ENCODE measurements at places on chromosomes 6 and 20.

DNA sequence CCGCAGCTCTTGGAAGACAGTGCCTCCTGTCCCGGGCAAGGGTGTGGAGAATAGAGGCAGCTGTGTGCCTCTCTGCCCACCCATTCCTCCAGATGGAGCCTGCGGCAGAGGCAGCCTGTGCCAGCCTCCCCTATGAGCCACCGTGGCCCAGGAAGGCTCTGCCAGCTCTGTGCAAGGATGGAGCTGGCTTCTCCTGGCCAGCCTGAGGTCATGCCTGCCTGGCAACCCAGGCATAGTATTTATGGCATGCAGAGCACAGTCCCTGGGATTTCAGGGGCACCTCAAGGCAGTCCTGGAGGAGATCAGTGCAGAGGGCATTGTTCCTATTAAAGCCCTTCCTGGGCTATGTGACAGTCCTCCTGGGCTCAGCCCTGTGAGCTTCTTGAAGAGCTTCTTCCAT lies 1.5 kb downstream of the EPB41L1 start:
- no peak for DNase-seq

DNA sequence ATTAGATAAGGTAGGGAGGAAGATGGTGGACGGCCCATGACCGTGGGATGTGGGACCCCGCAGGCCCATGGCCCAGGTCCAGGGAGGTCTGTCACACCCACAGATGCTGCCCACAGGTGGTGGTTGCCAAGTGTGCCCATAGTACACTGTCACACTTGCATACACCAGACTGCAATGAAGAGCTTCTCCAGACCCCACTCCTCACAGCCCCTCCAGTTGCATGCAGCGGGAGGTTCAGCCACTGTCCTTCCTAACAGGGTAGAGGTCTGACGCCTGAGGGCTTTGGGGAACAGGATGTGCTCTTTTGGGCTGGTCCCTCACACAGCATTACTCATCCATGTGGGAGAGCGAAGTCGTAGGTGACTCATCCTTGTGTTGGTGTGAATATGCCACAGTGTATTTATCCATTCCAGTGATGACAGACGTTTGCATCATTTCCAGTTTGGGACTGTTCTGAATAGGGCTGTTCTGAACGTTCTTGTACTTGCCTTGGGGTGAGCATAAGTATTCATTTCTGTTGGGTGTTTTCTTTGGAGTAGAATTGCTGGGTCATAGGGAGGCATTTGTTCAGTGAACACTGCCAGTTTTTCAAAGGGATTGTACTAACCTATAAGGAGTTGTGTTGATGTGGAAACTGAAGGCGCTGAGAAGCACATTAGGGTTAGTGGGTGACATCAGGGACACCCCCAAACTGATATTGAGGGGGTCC lies 10.1 kb upstream of the PYGB start:
- peak; percentile 73 for DNase-seq

GRCh38 chr6:70135219-70136160 lies 167.4 kb downstream of the COL9A1 start:
- DNase-seq = no peak

- DNase-seq = no peak
These were observed 175.7 kb downstream of the LINC00237 start for GRCh38 chr20:20930500-20930899.

DNA sequence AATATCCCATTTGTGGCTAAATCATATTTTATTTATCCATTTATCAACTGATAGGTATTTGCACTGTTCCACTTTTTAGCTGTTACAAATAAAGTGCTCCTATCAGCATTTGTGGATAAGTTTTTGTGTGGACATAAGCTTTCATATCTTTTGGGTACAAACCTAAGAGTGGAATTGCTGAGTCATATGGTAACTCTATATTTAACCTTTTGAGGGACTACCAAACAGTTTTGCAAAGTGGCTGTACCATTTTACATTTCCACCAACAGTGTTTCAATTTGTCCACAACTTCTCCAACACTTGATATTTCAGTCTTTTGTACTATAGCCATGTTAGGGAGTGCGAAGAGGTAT lies 23.6 kb upstream of the ECHDC1 start:
- DNase-seq = no peak

- no peak for DNase-seq
These were observed 1.7 kb downstream of the ULBP1 start for GRCh38 chr6:149965194-149966020.

GRCh38 chr20:59217173-59217572 lies 53.6 kb downstream of the ZNF831 start:
- DNase-seq = no peak

GRCh38 chr20:40959325-40960092 lies 69.1 kb upstream of the TOP1 start:
- no peak for DNase-seq

DNA sequence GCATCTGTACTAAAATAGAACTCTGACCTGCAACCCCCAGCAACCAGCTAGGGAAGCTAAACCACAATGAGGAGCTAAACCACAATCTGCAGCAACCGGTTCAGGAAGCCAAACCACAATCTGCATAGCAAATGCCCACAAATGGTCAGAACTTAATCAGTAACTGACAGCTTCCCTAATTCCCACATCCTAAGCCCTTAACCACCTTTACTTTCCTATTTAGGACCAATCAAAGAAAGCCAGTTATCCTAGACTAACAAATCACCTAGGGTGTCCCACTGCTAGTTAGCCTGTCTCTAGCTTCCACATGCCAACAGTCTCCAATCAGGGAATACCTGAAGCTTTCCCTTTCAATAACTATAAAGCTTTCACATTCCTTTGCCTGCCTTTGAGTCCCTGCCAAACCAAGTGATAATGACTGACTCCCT lies 424.6 kb upstream of the PTCHD4 start:
- DNase-seq = no peak

DNA sequence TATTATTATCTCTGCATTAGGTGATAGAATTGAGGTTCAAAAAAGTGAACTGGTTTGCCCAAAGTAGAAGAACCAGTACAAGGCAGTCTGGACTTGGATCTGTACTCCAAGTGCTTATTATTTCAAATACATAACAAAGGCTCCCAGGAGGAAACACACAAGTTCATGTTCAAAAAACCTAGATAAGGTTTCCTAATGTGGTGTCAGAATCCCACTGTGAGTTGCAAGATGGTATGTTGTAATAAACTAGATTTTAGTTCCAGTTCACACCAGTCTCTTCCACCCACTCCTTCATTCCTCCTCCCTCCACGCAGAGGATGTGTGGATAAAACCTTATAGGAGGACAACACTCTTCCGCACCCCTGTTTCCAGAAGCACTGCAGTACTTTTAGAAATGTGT lies 42.8 kb downstream of the KIAA0319 start:
- DNase-seq = no peak

DNA sequence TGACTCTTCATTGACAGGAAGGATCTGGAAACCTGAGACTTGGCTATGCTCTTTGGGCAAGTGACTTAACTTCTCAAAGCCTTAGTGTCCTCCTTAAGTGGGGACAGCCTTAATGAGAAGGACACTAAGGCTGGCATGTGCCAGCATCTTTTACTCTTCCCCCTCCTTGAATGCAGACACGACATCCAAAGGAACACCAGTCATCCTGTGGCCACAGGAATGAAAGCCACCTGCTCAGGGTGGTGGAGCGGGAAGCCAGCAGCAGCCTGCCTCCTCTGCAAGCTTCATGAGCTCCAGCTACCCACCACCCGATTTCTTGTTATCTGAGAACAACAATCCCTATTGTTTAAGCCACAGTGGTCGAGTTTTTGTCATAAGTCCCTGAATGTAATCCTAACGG lies 44.5 kb downstream of the TMEM14B start:
- DNase-seq = no peak

GRCh38 chr6:25311331-25311840 lies 32.2 kb downstream of the CARMIL1 start:
- DNase-seq = no peak

DNA sequence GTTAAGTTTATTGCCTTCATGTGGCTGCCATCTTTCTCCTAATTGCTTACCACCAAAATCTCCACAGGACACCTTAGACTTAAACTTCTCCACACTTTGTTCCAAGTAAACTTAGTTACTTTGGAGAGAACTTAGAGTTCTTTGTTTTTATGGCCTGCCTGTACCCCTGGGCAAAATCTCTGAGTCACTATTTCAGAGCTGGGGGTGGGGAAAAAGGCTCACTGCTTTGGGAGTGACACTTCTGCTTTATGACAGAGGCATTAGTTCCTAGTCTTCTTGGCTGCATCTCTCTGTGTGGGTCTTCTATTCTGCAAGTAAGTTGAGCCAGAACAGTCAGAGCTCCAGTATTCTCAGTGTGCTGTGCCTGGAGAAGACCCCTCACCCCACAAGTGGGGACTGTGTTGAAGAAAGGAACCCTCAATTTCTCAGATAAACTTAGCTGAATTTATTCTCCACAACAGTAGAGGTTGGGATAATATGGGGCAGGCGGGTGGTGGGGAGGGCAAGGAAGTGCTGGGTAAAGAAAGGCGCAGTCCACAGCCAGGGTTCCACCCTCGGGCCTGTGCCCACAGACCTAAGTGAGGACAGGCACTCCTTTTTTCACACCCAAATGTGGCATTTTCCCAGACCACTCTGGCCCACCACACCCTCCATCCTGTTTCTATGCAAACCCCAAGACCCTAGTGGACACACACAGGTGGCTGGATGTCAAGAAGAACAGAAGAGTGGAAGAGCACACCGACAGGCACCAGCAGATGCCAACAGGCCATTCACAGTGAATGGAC lies 636.6 kb upstream of the MAN1A1 start:
- DNase-seq = no peak

DNA sequence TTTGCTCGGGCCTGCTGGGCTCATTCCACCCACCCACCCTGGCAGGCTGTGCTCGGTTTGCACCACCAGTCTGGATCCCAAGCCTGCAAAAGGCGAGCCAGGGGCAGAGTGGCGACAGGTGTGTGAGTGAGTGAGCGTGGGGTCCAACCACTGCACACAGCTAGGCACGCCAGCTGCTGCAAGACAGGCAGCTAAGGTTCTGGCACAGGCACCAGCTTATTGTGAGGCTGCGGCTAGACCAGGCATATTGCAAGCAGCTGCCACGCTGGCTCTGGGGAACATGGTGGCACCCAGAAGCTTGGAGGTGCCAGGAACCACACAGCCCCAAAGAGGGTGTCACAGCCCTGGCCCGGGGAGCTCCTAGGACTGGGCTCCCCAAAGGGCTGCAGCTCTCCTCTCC lies 205.1 kb downstream of the ANKRD60 start:
- DNase-seq = no peak

- DNase-seq = no peak
These were observed 127.4 kb downstream of the MYLK4 start for GRCh38 chr6:2623295-2623694.

DNA sequence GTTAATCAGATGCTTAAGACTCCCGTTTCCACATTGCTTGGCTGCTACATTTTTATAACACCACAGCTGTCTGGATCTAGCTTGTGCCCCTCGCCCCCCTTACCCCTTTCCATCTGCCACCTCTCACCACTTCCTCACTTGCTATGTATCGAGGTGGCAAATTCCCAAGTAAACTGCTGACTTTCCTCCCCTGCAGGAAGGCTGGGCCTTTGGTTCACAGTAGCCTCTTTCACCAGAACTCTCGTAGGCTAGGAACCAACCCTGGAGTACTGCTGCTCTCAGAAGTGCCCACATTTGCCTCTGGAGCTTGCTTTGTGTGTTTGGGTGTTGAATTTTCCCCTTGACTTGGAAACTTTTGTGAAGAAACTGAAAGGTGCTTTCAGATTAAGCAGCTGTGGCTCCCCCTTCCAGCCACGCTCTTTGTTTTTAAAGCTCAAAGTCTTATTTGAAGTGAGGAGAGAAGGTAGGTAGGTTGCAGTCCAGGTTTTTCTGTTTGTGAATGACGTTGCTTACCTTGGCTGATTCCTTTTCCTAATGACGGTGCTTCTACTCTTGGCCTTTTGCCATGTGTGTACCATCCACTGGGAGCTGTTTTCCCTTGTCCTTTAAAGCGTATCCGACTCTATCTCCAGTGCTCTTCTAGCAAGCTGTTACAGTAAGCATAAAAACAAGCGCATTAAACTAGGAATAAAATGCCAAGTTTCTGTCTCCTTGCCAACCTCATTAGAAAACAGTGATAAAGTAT lies 90.4 kb downstream of the CARMIL1 start:
- DNase-seq = no peak

DNA sequence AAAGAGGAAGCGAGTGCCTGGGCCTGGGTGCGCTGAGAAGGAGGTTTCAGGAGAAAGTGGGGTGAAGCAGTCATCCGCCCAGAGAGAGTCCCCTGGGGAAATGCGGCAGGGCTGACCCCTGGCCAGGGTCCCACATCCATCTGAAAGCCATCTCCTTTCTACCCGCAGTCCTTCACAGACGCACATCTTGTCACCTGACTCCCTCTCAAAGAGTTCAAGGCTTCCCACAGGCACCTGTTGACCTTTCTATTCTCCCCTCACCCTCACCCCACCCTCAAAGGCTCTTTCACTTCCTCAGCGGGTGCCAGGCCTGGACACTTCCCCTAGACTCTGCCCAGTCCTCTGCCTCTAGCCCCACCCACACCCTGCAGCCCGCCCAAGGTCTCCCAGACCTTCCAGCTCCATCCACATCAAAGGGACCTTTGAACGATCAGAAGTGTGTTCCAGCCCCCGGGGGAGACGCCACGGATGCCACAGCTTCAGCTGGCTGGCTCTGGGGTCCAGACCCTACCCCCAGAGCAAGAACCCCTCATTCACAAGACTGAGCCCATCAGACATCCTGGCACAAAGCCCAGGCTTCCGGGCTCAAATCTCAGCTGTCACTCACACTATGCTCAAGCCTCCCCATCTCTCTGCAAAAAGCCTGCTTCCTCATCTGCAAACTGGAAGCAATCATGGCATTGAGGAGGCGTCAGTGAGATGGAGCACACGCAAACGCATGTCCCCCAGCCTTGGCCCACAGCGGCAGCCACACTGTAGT lies 2.1 kb downstream of the CTSZ start:
- peak; percentile 88 for DNase-seq

GRCh38 chr6:125858427-125859320 lies 67.9 kb downstream of the NCOA7 start:
- DNase-seq = peak; percentile 18

DNA sequence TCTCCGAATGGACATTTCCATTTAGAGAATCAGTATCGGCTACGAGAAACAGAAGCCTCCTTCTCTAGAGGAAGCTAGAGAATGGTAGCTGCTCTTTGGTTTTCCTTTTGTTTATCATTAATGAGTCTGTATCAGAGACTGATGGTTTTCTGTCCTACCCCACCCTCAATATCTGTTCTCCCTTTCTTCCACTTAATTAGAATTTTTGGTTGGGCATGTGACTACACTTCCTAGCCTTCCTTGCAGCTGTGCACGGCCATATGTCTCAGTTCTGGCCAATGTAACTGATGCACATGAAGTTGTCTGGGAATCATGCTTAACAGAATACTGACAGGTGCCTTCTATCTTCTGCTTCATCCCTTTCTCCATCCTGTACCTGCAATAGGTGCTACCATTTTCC lies 19.0 kb downstream of the RNF24 start:
- no peak for DNase-seq

- no peak for DNase-seq
These were observed 117.4 kb upstream of the SOX4 start for GRCh38 chr6:21476112-21476511.

- no peak for DNase-seq
These were observed 65.7 kb downstream of the SCP2D1 start for GRCh38 chr20:18879262-18879661.

GRCh38 chr6:51842061-51842803 lies 245.2 kb downstream of the PKHD1 start:
- no peak for DNase-seq

All from CD4-positive, alpha-beta T cell treated with Interleukin-15 for 1 hour (primary cell).